Calu3 (cell line): ENCODE measurements at places on chromosomes 2 and 18. TPM values are rescaled to one million over a fixed set of nuclear protein-coding genes. Genes with fewer than 3 reads are reported as not detected.
A peak's percentile ranks its signal among the peaks of the same experiment; 100 is the strongest.

CASP10 gene
- 21.4 and 22.5 TPM in 2 replicates for total RNA-seq

IRS1 gene
- total RNA-seq: 29.7 and 34.4 TPM in 2 replicates

SERPINB12 gene
- not detected in 2 replicates for total RNA-seq

POTEI gene
- not detected in 2 replicates for total RNA-seq

GBX2 gene
- total RNA-seq: 2.2 and 2.4 TPM in 2 replicates

GRCh38 chr18:4847056-4847455, 350.0 kb downstream of the AKAIN1 start:
- no peak for DNase-seq

DNA sequence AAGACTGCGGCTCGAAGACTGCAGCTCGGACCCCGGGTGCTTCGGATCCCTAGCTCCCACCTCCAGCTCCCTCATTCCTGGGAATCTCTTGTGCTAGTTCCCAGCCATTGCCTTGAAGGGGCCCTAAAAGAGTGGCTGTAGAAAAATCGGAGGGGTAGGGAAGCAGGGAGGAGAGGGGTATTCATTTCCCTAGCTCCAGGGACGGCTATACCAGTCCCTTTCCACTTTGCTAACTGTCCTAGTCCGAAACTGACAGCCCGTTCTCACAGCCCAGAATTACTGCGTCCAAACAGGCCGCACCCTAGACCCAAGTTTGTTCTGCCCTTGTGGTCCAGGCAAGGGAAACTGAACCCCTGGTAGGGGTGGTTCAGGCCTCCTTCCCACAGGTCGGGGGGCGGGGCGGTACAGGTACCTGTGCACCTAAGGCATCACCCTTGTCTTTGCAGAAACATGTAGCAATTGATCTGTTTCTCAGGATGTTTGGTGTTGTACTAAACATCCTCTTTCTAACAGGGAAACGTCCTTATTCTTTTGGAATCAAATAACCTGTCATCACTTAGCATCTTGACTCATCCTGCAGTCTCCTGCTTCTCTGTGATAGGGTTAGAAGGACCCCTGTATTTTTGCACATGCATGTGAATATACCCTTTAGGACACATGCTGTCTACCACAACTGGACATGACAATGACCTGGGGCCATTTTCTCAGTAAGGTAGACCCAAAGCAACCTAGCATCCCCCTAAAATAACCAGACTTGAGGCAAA, 4.0 kb downstream of the EMX1 start:
- no peak for DNase-seq

- peak; percentile 58 for DNase-seq
These were observed 12.8 kb upstream of the IHH start for GRCh38 chr2:219073413-219074129.

DNA sequence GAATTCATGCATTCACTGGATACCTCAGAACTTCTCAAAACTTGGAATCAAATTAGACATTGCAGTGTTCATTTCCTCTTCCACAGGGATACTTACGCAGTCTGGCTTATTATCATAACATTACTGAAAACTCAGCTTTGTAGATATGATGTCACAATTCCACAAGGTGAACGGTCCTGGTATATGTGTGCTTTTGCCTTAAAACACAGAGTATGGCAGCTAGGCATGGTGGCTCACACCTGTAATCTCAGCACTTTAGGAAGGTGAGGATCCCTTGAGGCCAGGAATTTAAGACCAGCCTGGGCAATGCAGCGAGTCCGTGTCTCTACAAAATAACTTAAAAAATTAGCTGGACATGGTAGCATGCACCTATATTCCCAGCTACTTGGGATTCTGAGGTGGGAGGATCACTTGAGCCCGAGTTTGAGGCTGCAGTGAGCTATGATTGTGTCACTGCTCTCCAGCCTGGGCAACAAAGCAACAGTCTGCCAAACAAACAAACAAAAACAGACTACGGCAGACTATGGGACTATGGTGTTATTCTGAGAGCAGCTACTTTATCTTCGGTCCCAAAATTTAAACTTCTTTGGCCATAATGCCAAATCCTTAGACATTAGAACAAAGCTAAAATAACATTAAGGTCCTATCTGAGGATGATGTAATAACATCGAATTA, 1191.9 kb upstream of the SLC39A10 start:
- no peak for DNase-seq

- no peak for DNase-seq
These were observed 25.9 kb downstream of the GKN2 start for GRCh38 chr2:68926796-68927195.

DNA sequence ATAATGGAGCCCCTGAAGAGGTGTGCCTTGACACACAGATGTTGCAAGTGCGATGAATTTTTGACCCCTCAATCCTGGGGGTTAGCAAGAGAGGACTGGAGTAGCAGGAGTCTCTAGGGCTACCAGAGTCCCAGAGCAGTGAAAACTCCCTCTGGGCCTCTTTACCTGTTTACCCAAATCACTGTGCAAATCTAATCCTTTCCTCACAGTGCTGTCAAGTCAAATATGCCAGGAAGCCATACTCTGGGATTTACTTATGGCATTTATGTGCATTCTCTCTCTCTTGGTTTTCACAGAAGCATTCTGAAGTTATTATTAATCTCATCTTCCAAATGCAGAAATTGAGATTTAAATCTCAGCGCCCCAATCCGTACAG, 62.0 kb downstream of the MOGAT1 start:
- DNase-seq: no peak

GRCh38 chr2:164917296-164917903, 37.9 kb downstream of the SLC38A11 start:
- peak; percentile 62 for DNase-seq

- DNase-seq: no peak
These were observed 42.6 kb downstream of the SCN7A start for GRCh38 chr2:166451468-166451867.

GRCh38 chr2:182950546-182950945, 84.1 kb upstream of the FRZB start:
- no peak for DNase-seq

DNA sequence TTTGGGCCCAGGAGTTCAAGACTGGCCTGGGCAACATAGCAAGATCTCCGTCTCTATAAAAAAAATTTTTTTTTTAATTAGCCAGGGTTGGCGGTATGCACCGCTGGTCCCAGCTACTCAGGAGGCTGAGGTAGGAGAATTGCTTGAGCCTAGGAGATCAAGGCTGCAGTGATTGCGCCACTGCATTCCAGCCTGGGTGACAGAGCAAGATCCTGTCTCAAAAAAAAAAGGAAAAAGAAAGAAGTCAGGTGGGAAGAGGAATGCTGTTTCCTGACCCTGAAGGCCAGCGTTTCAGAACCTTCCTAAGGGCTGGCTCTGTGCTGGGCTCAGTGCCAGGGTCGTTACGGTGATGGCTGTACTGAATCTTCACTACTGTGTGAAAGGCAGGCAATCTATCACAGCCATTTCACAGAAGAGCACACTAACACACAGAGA, 35.0 kb upstream of the AGAP1 start:
- peak; percentile 63 for DNase-seq

GRCh38 chr2:169976335-169976851, 149.1 kb downstream of the UBR3 start:
- DNase-seq: no peak

- no peak for DNase-seq
These were observed 150.8 kb downstream of the AQP4 start for GRCh38 chr18:26714739-26715138.
